ENCODE measurements at places on chromosomes 7 and 10.

- H3K27ac ChIP-seq, result no peak overlapping the region
- no peak overlapping the region for H3K4me3 ChIP-seq
- peaks cover 10% of the 10 kb centered on the region for H3K27me3 ChIP-seq
- DNase-seq, result no peak
Observed at GRCh38 chr7:129574487-129574886, 37.0 kb upstream of the NRF1 start.

DNA sequence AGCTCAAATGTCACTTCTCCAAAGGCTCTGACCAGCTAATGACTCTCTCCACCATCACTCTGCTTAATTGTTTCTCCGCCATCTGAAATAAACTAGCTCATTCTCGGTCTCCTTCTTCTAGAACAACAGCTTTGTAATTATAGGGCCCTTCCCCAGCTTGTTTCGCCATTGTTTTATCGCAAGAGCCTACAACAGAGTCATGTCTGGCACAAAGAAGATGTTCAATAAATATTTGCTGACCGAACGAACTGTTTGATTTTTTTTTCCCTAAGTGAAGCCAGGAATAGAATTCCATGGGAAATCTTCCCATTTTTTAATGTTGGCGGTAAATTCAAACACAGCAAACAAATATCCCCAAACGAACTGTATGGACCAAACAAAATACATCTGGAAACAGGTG lies 63.8 kb upstream of the NMT2 start:
- H3K36me3 ChIP-seq, result no peaks in the 10 kb centered on the region
- peaks cover 4% of the 10 kb centered on the region for H3K4me1 ChIP-seq
- H3K27ac ChIP-seq, result no peak overlapping the region
- H3K27me3 ChIP-seq, result no peaks in the 10 kb centered on the region

- no peaks in the 10 kb centered on the region for H3K36me3 ChIP-seq
- H3K27me3 ChIP-seq, result no peaks in the 10 kb centered on the region
- no peak overlapping the region for H3K27ac ChIP-seq
- no peak overlapping the region for H3K4me3 ChIP-seq
- no peaks in the 10 kb centered on the region for H3K4me1 ChIP-seq
Observed at GRCh38 chr10:97888134-97888533, 38.5 kb downstream of the GOLGA7B start.

- DNase-seq, result no peak
- H3K4me3 ChIP-seq, result no peak overlapping the region
- no peak overlapping the region for H3K27ac ChIP-seq
- no peaks in the 10 kb centered on the region for H3K27me3 ChIP-seq
- no peaks in the 10 kb centered on the region for H3K36me3 ChIP-seq
- H3K4me1 ChIP-seq, result no peaks in the 10 kb centered on the region
Observed at GRCh38 chr10:93947524-93947923, 46.2 kb upstream of the PLCE1 start.

- peaks cover 6% of the 10 kb centered on the region for H3K27me3 ChIP-seq
- no peak overlapping the region for H3K27ac ChIP-seq
- no peak for DNase-seq
- H3K4me3 ChIP-seq, result no peak overlapping the region
- peaks cover 6% of the 10 kb centered on the region for H3K4me1 ChIP-seq
Observed at GRCh38 chr10:132003282-132003924, 21.7 kb upstream of the BNIP3 start.

DNA sequence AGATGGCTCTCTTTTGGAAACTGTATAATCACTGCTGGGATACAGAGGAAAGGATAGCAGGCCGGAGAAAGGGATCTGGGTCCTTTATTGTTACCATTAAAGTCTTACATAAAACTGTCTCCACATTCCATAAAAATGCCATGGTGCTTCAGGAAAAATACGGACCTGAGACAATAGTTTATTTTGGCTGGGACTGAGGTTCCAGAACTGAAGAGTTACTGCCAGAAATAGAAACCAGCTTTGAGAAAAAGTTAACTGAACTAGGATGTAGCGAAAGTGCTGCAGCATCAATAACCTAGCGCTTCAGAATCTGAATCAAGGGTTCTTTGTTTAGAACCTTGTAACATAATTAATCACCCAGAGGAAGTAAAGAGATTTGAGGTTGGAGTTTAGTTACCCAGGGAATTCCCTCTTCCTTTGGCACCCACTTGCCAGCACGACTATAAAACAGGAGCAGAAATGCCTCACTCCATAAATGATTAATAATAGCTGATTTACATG lies 38.0 kb downstream of the MEOX2 start:
- H3K27me3 ChIP-seq, result no peaks in the 10 kb centered on the region
- H3K4me3 ChIP-seq, result no peak overlapping the region
- H3K4me1 ChIP-seq, result no peaks in the 10 kb centered on the region
- no peak overlapping the region for H3K27ac ChIP-seq
- H3K36me3 ChIP-seq, result no peaks in the 10 kb centered on the region
- no peak for DNase-seq

GRCh38 chr10:99605351-99605750 lies 14.9 kb downstream of the SLC25A28 start:
- no peak overlapping the region for H3K4me3 ChIP-seq
- H3K27me3 ChIP-seq, result no peaks in the 10 kb centered on the region
- H3K27ac ChIP-seq, result no peak overlapping the region
- no peak for DNase-seq
- H3K4me1 ChIP-seq, result no peaks in the 10 kb centered on the region

DNA sequence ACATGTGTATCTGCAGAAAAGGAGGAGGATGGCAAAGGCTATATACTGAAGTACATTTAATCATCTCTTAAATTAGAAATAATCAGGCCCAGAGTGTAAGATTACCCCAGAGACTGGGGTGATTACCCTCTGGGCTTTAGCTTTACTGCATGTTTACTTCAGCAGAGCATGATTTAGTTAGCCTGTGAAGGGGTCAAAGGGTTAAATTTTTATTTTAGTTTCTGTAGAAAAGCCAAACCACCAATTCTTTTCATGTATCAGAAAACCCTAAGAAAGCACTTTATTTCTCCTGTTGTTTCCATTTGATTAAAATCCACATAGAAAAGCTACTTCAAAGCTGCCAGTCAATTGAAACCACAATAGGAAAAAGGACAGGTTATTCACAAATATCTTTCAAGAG lies 101.5 kb upstream of the LSM8 start:
- H3K4me1 ChIP-seq, result peaks cover 16% of the 10 kb centered on the region
- no peaks in the 10 kb centered on the region for H3K36me3 ChIP-seq
- peaks cover 43% of the 10 kb centered on the region for H3K27me3 ChIP-seq
- DNase-seq, result no peak
- no peak overlapping the region for H3K27ac ChIP-seq

GRCh38 chr7:7219216-7219615 lies 36.9 kb downstream of the C1GALT1 start:
- DNase-seq, result no peak
- no peak overlapping the region for H3K4me3 ChIP-seq
- H3K27ac ChIP-seq, result no peak overlapping the region
- H3K27me3 ChIP-seq, result no peaks in the 10 kb centered on the region
- peaks cover 38% of the 10 kb centered on the region for H3K4me1 ChIP-seq
- peaks cover 3% of the 10 kb centered on the region for H3K36me3 ChIP-seq

DNA sequence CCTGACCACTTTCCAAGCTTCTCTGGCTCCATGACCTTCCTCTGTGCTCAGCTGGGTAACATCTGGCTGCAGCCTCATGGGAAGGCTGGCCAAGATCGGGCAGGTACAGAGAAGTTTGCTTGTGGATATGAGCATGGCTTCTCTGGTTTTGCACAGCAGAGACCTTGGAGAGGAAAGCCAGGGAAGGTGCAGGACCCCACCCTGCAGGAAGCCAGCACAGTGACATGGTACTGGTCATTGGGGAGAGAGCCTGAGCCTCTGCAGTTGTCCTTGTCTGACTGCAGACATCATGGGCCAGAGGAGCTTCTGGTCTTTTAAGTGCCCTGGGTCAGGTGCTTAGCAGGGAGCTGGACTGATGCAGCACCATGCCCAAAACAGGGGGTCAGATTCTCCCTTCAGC lies 70.6 kb upstream of the LEP start:
- peaks cover 49% of the 10 kb centered on the region for H3K27me3 ChIP-seq
- peaks cover 9% of the 10 kb centered on the region for H3K4me1 ChIP-seq
- no peak for DNase-seq
- H3K4me3 ChIP-seq, result no peak overlapping the region
- H3K27ac ChIP-seq, result no peak overlapping the region

DNA sequence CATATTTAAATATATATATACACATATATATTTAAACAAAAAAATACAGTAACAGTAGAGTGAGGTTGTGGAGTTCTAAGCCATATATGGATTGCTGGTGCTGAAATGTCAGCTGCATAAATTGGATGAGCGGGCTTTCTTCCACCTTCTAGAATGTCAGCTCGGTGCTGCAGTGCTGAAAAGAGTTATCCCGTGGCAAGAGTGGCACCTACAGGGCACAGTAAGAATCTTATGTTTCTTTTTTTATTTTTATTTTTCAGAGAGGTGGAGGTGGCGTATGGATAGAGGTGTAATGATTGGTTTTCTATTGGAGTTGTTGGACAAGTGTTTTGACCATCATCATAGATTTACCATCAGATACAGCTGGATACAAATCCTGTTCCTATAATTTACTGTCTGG lies 86.2 kb upstream of the DYNC1I1 start:
- no peaks in the 10 kb centered on the region for H3K4me1 ChIP-seq
- H3K27ac ChIP-seq, result no peak overlapping the region
- no peak overlapping the region for H3K4me3 ChIP-seq

DNA sequence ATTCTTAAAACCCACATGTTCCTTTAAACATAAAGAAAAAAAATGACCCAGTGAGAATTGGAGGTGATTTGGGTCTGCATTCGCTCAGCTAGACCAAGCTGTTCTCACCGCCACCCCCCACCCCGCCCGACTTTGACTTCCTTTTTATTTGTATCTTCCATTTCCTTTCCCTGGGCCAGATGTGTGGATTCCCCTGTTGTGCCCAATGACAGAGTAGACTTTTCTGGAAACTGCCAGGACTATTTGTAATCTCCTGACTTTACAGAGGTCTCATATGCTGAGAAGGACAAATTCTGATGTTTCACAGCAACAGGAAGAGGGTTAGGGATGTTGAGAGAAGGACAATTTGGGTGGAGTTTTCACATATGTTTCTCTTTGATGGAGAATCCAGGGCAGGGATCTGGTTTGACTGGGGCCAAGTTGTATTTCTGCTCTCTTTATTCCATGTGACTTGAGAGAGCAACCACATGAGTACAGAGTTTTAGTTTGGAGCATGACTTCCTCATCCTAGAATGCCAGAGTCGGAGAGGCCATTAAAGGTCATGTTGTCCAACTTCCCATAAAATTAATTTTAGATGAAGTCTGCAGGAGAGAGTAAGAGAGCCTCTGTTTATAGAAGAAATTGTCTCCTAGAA lies 1023.2 kb downstream of the LRMDA start:
- no peaks in the 10 kb centered on the region for H3K36me3 ChIP-seq
- no peak for DNase-seq
- no peaks in the 10 kb centered on the region for H3K27me3 ChIP-seq
- no peak overlapping the region for H3K4me3 ChIP-seq
